ENCODE measurements at places on chromosomes 4 and X.

DNA sequence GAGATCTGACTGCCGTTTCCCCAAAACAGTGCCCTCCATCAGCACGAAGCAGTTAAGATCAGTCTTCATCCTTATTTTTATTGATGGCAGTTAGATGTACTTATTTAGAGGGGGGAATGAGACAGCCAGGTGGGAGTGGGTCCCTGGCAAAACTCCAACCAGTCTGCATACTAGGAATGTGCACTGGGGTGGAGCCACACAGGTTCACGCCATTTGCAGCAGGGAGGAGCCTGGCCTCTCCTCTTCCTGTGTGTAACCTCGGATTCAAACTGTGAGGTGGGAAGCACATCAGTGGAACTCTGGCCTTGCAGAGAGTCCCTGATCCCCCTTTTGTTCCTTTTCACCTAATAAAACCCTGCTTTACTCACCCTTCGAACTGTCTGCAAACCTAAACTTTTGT lies 987.7 kb upstream of the GRIA3 start:
- no peak for DNase-seq

DNA sequence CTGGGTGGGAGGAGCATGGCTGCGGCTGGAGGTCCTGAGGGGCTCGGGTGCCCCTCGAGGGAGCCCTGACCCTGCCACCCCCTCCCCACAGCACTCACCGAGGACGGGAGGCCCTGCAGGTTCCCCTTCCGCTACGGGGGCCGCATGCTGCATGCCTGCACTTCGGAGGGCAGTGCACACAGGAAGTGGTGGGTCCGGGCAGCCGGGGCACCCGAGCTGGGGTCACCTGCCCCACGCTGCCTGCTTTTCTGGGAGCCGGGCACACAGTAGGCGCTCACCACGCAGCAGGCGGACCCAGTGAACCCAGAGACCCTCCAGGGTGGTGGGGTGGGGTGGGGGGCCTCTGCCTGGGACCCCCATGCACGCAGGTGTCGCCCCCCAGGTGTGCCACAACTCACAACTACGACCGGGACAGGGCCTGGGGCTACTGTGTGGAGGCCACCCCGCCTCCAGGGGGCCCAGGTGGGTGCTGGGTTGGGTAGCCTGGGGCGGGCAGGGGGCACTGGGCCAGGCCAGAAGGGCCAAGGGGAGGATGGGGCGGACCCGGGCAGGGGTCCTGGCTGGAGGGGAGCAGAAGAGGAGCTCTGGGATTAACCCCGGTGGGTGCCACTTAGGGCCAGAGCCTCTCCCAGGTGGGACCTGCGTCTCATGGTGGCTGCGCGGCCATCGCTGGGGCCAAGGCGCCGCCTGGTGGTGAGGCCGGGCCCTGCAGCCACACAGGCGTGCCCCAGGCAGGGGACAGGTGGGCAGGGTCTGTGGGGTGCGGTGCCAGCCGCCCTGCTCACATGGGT lies 1.4 kb downstream of the HGFAC start:
- no peak for DNase-seq

- no peak for DNase-seq
Observed at GRCh38 chr4:187075514-187075913, 351.9 kb upstream of the FAT1 start.

GRCh38 chr4:142551517-142552305 lies 294.4 kb downstream of the INPP4B start:
- no peak for DNase-seq

DNA sequence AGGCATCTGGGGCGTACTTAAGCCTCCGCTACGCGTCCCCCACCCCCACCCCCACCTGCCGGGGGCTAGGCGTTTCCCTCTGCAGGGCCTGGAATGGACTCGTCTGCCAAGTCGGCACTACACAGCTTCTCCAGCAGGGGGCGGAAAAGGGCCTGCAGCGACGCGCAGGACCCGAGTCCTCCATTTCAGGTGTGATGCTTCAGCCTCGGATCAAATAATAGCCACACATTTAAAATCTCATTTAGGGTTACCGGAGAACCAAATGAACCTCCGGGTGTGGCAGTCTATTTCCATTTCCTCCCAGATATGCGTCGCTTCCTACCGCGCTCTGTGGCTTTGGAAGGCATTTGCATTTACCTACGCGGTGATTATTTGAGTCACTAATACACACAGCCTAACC lies 2.9 kb downstream of the PAK3 start:
- DNase-seq: no peak

DNA sequence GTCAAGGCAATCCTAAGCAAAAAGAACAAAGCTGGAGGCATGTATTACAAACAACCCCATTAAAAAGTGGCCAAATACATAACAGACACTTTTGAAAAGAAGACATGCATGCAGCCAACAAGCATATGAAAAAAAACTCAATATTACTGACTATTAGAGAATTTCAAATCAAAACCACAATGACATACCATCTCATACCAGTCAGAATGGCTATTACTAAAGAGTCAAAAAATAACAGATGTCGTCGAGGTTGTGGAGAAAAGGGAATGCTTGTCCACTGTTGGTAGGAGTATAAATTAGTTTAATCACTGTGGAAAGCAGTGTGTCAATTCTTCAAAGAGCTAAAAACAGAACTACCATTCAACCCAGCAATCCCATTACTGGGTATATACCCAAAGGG lies 604.6 kb upstream of the GRIA3 start:
- DNase-seq: no peak

DNA sequence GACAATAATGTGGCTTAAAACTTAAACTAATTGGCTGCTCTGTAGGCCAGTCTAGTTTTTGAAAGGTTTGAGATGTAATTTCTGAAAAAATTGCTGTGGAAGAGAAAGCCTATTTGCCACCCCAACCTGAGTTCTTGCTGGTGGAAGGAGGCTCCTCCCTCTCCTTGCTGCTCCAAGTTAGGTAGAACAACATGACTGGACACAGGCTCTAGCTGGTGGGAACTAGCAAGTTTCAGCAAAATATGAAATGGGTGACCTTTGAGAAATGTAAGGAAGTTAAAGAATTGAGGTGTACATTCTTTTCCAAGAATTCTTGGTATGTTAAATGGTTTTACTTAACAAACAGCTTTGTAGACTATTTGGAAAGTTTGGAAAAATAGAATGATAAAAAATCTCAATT lies 8.0 kb downstream of the RPL34 start:
- no peak for DNase-seq

DNA sequence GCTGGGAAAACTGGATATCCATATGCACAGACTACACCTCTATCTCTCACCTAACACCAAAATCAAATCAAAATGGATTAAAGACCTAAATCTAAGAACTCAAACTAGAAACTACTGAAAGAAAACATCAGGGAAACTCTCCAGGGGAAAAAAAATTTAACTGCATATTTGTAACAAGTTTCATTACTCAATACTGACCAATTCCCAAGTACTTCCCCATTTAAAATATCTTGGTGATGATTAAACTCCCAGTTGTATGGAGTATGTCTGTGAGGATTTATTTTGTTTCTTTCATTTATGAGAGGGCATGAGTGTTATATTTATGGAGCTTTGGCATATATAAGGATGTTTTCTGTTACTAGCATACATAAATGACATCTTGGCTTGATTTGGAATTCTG lies 112.3 kb upstream of the IL15 start:
- no peak for DNase-seq

- no peak for DNase-seq
Observed at GRCh38 chr4:39279416-39279815, 86.7 kb downstream of the RFC1 start.
